CD4-positive, alpha-beta T cell treated with Interleukin-6 at 100 ng/mL for 8 hours (primary cell): ENCODE measurements at places on chromosomes 2 and 18.

DNA sequence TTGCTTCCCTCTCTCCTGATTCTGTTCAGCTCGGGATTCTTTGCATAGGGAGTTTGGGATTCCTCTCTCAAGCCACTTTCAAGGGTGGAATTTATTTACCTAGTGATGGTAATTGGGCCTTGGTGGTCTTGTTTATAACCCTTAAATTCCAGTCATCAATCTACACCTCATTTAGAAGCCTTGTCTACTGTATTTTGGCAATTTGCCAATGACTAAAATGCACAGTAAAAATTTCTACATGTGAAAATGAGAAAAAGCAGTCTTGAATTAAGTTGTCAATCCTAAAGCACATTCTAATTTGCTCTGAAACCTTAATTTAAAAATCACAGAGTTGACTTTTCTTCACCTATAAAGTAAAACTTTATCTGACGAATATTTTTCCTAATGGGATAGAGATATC is 749.2 kb upstream of the CRIM1 start:
- no peak for DNase-seq

DNA sequence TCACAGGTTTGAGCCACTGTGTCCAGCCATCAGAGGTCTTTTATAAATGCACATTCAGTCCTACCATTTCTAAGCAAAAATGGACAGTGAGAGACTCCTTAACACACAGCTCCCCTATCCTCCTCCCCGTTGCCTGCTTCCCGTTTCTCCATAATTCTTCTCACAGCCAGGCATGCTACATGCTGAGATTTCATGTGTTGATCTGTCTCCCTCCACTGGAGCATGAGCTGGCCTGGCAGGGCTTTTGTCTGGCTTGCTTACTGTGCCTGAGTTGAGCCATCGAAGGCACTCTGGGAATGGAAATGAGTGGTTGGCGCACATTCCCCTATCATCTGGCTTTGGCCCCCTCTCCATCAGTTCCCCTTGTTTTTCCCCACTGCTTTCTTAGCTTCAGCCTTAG is 413.5 kb downstream of the PTPRM start:
- no peak for DNase-seq

DNA sequence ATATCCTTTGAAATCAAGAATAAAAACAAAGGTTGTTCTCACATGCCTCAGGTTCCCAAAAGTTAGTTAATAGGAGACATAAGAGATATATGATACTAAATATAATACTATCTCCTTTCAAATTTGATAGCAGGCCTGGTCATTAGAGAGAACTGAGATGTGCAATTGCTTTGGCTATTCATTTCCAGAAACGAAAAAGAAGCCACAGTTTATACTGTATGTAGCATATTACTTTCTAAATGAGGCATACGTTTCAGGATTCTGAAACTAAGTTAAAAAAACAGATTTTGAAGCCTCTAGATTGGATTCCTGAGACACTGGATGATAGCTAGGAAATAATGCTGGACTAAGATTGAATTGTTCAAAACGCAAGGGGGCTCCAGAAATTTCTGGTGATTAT is 7.1 kb downstream of the PPP1R1C start:
- no peak for DNase-seq

DNA sequence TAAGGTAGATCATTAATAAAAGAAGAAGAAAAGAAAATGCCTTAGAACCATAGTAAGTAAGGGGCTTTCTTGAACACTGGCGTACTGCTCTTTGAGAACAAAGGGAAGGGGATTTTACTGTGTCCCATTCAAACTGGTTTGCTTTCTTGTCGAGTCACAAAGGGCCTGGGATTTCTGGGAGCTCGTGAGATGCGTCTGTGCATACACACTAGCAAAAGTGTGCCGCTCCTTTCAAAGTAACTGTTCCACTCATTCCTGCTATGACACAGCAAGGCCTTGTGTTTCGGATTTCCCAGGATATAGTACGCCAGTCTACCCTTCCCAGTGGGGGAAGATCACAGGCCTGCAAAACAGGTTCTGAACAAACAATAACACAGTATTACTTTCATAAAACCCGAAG is 93.0 kb downstream of the KCTD18 start:
- no peak for DNase-seq

DNA sequence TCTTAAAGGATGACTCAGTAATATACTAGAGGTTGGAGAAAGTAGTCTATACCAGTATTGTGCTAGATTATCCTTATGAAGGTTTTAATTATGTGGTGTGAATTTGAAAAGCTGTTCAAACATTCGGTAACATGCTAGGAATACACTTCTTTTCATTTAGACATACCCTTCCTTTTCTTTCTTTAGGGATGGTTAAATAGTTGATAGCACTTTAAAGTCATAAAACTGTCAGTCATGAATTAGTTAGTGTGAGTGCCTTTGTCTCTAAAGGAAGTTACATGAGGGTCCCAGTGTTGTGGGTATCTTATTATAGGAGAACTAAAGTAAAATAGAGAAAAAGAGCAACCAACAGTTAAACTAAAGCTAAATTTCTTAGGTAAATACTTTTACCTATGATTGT is 149.3 kb downstream of the CSRNP3 start:
- DNase-seq: no peak

- no peak for DNase-seq
Measured at GRCh38 chr2:129801575-129801974, 177.9 kb upstream of the RAB6C start.

GRCh38 chr2:217513258-217513657 is 489.5 kb downstream of the TNS1 start:
- DNase-seq: no peak

GRCh38 chr2:39080152-39080551 is 40.7 kb downstream of the SOS1 start:
- no peak for DNase-seq
